Foreskin melanocyte (primary cell): ENCODE measurements at places on chromosomes 5 and 9.

GRCh38 chr5:169286572-169287300 is 14.2 kb downstream of the SLIT3 start:
- DNase-seq: no peak

- peak; percentile 71 for DNase-seq
Observed at GRCh38 chr5:144028636-144029035, 141.8 kb downstream of the YIPF5 start.

- DNase-seq: no peak
Observed at GRCh38 chr9:114662081-114662989, 4.7 kb upstream of the TEX53 start.

- no peak for DNase-seq
Observed at GRCh38 chr9:110329639-110330230, 7.9 kb downstream of the TXNDC8 start.

DNA sequence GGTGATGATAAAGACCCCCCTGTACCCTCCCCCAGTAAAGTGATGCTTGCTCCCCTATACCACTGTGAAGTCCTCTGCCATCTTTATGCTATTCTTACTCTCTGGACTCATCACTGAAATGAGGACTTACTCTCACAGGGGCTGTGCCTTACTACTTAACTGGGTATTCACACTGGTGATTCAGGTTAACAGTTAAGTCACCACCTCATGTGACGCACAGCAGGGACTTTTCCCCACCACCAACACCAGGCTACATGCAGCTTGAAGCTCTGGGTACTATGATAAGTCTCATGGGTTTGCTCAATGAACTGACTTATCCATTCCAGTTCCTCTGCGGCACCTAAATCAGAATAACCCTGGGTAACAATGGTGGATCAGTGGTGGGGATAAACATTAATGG is 163.7 kb downstream of the ELAVL2 start:
- DNase-seq: no peak

- DNase-seq: no peak
Observed at GRCh38 chr9:104970271-104970987, 42.5 kb upstream of the ABCA1 start.

DNA sequence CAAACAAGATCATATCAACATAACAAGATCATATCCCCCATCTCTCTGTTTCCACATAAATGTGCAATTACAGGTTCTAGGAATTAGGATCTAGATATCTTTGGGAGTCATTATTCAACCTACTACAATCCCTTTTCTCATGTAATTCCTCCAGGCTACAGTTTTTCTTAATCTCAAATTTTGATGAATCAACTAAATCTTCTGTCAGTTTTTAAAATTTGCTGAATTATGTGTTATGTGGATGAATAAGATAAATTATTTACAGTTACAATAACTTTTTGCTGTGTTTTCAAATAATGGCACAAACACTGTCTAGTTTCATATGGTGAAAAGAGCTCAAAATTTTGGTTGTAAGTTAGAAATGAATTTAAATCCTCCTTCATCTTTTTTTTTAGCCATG is 405.8 kb downstream of the FAM170A start:
- DNase-seq: no peak

- DNase-seq: no peak
Observed at GRCh38 chr5:144189800-144190429, 19.2 kb downstream of the KCTD16 start.

GRCh38 chr9:10274988-10275387 is 337.8 kb downstream of the PTPRD start:
- no peak for DNase-seq

DNA sequence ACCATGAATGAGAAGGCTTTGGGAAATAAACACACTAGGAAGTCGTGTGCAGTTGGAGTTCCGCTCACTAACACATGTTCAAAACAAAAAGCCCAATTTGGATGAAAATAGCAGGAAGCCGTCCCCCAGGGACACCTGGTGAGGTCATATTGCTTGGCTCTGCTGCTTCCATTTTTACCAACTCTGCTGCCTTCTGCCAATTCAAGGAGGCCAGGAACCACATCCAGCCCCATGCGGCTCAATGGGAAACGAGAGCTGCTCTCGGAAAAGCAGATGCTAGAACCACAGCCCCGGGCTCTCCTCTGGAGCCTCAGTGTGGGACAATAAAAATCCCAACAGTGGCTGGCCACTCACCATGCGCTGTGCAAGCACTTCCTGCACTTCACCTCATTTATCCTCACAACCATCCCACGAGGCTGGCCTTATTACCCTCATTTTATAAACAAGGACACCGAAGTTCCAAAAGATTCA is 13.4 kb downstream of the ADAM19 start:
- DNase-seq: no peak

DNA sequence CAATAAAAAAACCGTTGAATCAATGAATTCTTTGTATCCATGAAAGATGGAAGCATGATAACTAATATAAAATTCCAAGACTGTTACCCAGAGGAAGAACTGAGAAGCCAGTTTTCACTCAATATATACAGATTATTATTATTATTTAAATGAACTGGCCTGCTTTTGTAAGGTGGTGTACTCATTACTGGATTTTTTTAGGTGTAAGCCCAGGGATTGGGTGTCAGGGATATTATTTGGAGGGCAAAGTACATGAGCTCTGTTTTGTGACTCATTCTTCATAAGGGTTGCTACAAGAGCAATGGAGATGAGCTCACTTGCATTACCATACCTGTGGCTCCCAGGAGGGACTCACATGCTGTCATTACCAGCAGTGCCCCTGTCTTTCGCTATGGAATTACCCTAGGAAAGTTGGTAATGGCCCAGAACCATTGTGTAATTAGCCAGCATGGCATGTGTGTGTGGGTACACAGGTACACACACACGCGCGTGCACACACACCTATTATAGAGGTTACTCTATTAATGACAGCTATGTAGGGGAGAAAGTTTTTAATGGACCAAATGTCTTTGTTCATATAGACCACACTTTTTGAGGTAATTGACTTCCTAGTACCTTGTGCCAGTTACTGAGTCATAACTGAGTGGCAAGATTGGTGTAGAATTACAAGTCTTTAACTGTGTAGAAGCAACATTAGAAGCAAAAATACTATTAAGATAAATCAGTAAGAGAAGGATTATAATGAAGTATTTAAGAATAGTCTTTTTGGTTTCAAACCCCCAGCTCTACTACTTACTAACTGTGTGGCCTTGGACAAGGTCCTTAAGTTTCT is 143.4 kb downstream of the GDNF start:
- no peak for DNase-seq

DNA sequence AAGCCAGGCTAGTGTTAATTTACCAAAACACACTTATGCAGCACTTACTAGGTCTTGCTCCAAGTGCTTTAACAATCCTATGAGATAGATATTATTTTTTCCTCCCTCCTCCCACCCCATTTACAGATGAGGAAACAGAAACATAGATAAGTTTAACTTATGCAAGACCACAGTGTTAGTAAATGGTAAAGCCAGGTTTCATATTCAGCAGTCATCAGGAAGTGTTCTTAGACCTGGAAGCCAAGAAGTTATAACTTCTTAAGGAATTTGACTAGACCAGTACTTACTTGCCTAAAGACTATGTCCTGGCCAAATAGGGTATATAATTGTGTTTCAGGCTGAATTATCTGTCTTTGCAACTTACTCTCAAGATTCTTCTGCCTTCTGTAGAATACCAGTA is 15.9 kb downstream of the ABHD17B start:
- no peak for DNase-seq

- no peak for DNase-seq
Observed at GRCh38 chr5:160377651-160378050, 7.2 kb upstream of the C1QTNF2 start.

GRCh38 chr5:19241690-19242089 is 746.3 kb downstream of the CDH18 start:
- DNase-seq: no peak

DNA sequence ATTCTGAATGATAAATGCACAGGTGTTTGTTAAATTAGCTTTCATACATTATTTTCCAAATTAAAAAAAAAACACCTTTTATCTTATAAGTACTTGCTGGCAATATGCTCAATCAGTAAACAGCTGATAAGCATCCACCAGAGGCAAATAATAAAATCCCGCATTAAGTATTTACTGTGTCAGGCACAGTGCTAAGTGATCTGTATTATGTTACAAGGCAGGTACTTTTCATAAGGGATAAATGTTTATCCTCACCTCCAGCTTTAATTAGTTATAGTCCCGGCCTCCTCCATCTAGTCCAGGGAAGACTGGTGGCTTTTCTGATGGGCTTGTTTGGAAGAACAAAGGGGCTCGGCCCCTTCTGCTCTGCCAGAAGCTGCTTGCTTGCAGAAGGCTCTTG is 40.1 kb downstream of the PFDN1 start:
- DNase-seq: no peak

DNA sequence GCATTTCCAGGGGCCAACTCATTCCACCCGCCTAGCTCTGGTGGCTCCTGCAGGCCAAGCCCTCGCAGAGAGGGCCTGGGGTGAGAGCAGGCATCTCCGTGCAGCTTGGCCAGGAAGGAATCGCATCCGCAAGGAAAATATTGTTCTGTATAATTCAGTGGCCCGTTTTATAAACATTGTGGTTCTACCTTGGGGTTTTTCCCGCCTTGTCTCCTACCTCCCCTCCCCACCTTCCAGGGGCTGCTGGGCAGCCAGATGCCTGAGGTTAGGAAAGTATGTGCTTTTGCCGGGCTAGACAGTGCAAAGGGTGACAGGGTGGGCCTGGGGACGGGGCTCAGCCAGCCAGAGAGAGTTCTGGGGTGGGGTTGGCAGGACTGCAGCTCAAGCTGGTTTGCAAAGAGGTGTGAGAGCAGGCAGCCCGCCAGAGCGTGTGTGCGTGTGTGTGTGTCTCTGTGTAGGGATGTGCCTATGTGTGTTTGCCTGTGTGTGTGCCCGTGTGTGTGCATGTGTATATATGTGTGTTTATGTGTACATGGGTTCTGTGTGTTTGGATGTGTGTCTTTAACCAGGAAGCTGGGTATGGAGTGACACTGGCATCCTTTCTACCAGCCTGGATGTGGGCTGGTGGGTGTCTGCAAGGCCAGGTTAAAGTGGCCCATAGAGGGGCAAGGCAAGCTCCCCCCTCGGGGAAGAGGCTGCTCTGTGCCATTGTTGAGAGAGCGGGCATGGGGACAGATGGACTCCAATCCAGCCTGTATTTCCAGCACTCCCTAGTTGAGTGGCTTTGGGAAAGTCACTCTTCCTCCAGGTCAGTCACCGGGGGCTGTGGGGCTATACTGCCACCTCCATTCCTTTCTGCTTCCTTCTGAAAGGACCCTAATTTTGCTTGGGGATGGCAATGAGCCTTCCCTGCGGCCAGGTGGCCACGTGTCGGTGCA is 10.6 kb upstream of the SLC2A6 start:
- DNase-seq: no peak

DNA sequence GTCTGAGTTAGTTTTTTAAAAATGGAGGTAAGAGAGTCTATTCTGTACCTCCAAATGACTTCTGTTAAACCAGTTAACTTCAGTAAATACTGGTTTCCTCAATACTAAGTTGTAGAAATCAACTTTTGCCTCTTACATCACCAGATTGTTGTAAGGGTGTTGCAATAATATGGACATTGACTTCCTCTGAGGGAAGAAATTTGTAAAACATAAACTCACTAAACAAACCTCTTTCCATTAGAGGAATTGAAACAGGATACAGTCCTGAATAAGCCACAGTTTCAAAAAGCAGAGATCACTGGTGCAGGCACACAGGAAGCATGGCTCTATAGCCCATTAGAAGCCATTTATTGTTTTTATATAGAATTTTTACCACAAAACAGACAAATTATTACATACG is 32.7 kb upstream of the SLCO6A1 start:
- no peak for DNase-seq
